ENCODE measurements at places on chromosomes 2 and 18.

DNA sequence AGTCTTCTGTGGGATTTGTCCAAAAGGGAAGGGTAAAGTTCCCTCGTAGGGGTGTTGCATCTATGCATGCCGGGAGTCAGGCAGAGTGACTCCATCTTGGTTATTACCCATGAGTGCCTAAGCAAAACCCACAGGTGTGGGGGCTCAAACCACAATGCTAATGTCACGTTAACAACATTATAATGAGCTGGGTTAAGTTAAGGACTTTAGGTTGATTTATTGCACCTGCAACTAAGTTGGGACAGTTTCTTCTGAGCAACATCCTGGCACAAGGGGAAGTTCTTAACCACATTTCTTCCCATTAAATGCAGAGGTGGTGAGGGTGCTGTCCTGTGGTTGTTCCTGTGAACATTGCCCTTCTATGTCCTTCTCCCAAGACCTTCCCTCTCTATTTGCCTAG, 1596.8 kb upstream of the SLC39A10 start:
- DNase-seq, result no peak

GRCh38 chr18:457140-457519, 43.4 kb downstream of the COLEC12 start:
- DNase-seq, result no peak

DNA sequence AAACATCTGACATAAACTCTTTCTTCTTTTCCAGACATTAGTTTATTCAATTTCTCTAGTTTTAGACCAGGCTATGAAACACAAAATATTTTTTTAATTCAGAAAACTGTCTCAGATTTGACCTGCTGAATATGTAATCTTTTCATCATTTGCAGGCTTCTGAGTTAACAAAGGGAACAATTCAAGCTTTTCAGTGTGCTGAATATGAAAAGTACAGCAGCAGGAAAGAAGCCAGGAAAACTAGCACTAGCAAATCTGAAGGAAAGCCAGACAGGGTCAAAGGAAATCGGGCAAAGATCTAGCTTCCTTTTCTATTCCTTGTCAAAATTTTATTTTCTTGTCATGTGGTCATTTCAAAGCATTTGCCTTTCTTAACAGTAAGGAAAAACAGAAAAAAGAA, 35.3 kb downstream of the ACVR1C start:
- DNase-seq, result no peak

- DNase-seq, result no peak
Measured at GRCh38 chr2:150811259-150811855, 323.9 kb upstream of the RND3 start.

GRCh38 chr2:118386641-118387302, 298.5 kb downstream of the INSIG2 start:
- no peak for DNase-seq

- no peak for DNase-seq
Measured at GRCh38 chr2:194562329-194562728, 1094.7 kb upstream of the SLC39A10 start.

DNA sequence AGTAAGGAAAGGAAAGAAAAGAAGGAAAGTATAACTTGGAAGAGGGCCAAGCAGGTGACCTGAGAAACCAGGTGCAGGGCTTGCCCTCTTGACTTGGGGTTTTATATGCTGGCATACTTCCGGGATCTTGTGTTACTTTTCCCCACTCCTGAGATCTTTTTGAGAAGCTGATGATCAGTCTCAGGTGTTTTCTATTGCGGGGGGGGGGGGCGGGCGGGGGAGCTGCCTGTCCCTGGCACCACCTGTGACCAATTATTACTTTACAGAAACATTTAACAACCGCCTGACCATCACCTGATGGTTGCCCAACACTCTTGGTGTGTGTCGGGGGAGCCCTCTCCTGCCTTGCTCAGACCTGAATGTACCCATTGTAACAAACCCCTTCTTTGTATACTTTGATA, 6.9 kb upstream of the CASP10 start:
- DNase-seq, result no peak

- no peak for DNase-seq
Measured at GRCh38 chr2:196183172-196183473, 11.7 kb upstream of the STK17B start.

- DNase-seq, result no peak
Measured at GRCh38 chr2:233772583-233772982, 5.5 kb upstream of the MROH2A start.
